ENCODE measurements at places on chromosomes 1 and 21. TPM values are rescaled to one million over a fixed set of nuclear protein-coding genes. Genes with fewer than 3 reads are reported as not detected.
A peak's percentile ranks its signal among the peaks of the same experiment; 100 is the strongest.

- no peak for DNase-seq
Measured at GRCh38 chr1:208079161-208079560, 165.0 kb downstream of the PLXNA2 start.

TAF5L gene
- 14.7 TPM for total RNA-seq

GRCh38 chr1:78184460-78185072 is 138.8 kb downstream of the GIPC2 start:
- no peak for DNase-seq

GRCh38 chr1:214208460-214208859 is 72.5 kb upstream of the SMYD2 start:
- DNase-seq = no peak

GRCh38 chr1:169999331-169999741 is 75.2 kb downstream of the KIFAP3 start:
- DNase-seq = peak; percentile 20

- DNase-seq = no peak
Measured at GRCh38 chr1:239418681-239419080, 32.3 kb downstream of the CHRM3 start.

ARMH1 gene
- 1.2 TPM for total RNA-seq

DNA sequence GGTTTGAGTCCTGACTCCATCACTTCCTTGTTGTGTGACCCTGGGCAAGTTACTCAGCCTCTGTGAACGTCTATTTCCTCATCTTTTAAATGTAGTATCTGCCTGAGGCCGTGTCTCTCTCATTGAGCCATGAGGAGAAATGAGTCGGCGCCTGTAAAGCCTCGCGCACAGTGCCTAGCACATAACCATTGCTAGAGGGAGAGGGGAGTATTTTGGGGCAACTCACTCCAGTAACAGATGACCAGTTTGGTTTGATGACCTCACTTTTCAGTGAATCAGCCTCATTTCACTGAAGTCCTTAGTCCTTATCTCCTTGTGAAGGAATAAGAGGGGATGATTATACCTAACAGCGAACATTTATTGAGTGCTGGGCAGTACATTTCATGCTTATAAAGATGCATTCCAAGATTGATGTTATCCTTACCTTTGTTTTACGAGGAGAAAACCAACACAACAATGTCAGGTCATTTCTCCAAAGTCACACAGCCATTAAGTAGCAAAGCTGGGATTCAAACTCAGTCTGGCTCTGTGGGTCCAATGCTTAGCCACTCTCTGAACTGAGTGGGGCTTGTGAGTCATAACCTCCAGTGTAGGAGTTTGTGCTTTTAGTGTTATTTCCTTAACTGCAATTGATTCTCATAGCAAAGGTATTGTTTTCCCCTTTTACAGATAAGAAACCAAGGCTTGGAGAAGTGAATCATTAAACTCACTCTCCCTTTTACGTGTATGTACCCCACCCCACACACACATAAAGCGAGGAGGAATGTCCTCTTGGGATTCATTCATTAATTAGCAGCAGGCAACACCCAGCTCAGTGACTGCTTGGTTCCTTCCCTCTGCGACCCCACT is 25.9 kb downstream of the KCNC4 start:
- DNase-seq = no peak

- DNase-seq = no peak
Measured at GRCh38 chr1:95259245-95259644, 25.2 kb downstream of the RWDD3 start.

GRCh38 chr1:91018006-91018405 is 3.8 kb downstream of the ZNF644 start:
- no peak for DNase-seq

MROH7 gene
- total RNA-seq = 4.5 TPM

KPRP gene
- not detected for total RNA-seq

GRCh38 chr1:235060607-235061470 is 67.8 kb downstream of the TOMM20 start:
- DNase-seq = no peak
